ENCODE measurements at places on chromosomes 5 and 9. TPM values are rescaled to one million over a fixed set of nuclear protein-coding genes. Genes with fewer than 3 reads are reported as not detected.

DNA sequence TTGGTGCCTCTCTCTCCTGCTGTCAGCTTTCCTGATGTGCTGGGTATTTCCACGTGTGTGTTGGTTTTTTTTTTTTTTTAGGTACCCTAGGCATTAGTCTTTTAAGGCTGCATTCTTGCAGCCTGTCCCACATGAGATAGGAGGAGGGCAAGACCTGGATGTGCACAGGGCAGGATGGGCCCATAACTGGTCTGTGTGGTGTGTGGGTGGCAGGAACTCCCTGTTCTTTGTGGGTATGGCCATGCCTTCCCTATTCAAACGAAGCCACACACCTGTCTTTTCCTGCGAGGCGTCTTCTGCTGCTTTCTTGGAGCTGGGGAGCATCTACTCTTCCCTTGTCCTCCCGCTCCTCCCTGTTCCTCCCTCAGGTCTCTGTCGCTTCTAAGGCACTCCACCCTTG is 6.8 kb downstream of the SYK start:
- no peak for DNase-seq

GRCh38 chr9:129359916-129360536 is 182.0 kb upstream of the IER5L start:
- DNase-seq: no peak

GRCh38 chr9:109496841-109497225 is 1.3 kb downstream of the PTPN3 start:
- DNase-seq: no peak

DNA sequence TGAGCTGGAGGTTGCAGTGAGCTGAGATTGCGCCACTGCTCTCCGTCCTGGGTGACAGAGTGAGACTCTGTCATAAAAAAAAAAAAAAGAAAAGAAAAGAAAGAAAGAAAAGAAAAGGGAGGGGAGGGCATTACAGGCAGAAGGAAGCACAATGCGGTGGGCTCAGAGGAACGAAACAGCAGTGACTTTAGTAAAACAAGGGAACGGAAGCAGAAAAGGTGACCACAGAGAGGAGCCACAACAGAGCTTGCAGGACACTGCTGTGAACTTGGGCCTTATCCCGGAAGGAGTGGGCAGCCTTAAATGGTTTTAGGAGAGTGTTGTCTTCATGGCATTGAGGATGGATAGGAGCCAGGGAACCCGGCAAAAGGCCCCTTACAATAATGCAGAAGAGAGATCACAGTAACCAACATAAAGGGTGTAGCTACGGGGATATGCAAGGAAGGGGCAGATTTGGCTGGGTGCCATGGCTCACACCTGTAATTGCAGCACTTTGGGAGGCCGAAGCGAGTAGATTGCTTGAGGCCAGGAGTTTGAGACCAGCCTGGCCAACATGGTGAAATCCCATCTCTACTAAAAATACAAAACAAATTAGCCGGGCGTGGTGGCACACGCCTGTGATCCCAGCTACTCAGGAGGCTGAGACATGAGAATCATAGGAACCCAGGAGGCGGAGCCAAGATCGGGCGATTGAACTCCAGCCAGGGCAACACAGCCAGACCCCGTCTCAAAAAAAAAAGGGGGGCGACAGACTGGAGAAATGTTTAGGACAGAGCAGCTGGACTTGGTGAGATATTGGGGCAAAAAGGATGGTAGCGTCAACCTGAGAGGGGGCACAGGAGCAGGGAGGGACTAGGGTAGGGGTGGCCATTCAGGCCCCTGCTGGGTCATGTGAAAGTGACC is 83.9 kb upstream of the ZBTB43 start:
- DNase-seq: no peak

DNA sequence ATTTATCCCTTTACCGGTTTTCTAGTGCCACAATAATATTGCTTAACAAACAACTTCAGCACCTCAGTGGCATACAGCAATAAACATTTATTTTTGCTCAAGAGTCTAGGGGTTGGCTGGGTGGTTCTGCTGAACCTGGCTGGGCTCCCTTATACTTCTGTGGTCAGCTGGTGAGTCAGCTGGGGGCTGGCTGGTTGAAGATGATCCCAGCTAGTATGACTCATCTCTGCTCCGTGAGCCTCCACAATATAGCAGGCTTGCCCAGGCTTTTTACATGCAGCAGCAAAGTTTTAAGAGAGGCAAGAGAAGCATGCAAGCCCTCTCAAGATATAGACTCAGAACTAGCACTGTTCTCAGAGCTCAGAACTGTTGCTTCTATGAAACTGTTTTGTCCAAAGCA is 523.5 kb upstream of the CLINT1 start:
- DNase-seq: peak; percentile 66

Gene GADD45G
- polyA plus RNA-seq: 0.15 TPM

Gene GABRA1
- polyA plus RNA-seq: not detected

Data from A549 (cell line).